Naive thymus-derived CD8-positive, alpha-beta T cell (primary cell): ENCODE measurements at places on chromosomes 6 and 20. TPM values are rescaled to one million over a fixed set of nuclear protein-coding genes. Genes with fewer than 3 reads are reported as not detected.

The PHACTR1 gene
- total RNA-seq = 3.0 TPM

The VSX1 gene
- not detected for total RNA-seq

The MTFR2 gene
- 3.5 TPM for total RNA-seq

The KHDC1 gene
- total RNA-seq = 0.68 TPM

The CDH22 gene
- total RNA-seq = not detected

The SCGN gene
- total RNA-seq = not detected

The PPP1R11 gene
- total RNA-seq = 56.6 TPM

The NPEPL1 gene
- 44.8 TPM for total RNA-seq

The CDSN gene
- not detected for total RNA-seq

The CRIP3 gene
- total RNA-seq = 4.1 TPM

The BPIFA1 gene
- total RNA-seq = not detected

The HCK gene
- 0.86 TPM for total RNA-seq

The TAGAP gene
- total RNA-seq = 54.5 TPM

The LAMA4 gene
- not detected for total RNA-seq

The SLC22A7 gene
- total RNA-seq = not detected

The SUPT3H gene
- total RNA-seq = 20.6 TPM
